Stimulated activated CD4-positive, alpha-beta T cell treated with anti-CD3 and anti-CD28 coated beads, Interleukin-4, amount 100 ng/mL, for 4 hours (primary cell): ENCODE measurements at places on chromosomes 7 and 10.

DNA sequence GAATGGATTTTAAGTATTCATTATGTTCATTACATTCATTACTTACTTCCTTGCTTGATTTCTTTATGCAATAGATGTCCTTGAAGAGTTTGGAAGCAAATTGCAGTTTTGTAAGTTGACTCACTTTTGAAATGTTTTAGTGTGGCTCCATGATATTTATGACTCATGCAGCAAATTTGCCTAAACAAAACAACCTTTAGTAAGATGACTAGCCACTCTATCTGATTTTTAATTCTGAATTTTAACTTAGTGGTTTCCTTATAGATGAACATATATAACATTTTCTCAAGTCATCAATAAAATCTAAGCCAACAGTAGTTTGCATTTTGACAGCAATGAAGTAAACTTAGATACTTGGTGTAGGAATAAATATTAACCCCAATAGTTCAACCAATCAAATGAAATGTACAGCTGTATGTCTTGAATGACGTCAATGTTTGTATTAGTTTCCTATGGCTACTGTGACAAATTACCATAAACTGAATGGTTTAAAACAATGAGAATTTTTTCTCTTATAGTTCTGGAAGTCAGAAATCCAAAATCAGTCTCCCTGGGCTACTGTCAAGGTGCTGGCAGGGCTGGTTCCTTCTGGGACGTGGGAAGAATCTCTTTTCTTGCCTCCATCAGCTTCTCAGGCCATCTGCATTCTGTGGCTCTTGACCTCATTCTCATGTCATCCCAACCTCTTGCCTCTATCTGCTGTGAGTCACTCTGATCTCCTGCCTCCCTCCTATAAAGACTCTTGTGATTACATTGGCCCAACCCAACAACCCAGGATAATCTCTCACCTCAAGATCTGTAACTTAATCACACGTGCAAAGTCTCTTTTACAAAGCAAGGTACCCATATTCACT, 73.4 kb downstream of the AHR start:
- no peak for DNase-seq

- no peak for DNase-seq
These were observed 39.5 kb upstream of the GJD4 start for GRCh38 chr10:35565602-35566081.

- no peak for DNase-seq
These were observed 36.2 kb upstream of the NCAPG2 start for GRCh38 chr7:158740657-158741293.

DNA sequence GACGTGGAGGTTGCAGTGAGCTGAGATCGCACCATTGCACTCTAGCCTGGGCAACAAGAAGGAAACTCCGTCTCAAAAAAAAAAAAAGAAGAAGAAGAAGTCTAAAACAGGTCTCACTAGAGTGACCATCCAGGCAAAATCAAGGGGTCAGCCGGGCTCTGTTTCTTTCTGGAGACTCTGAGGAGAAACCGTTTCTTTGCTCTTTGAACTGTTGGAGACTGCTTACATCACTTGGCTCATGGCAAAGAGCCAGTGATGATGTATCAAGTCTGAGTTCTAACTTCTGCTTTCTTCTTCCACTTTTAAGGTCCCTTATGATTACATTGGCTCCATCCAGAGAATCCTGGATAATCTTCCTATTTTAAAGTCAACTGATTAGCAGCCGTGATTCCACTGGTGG, 306.8 kb downstream of the WDR11 start:
- DNase-seq: no peak

GRCh38 chr10:35449944-35450343, 113.6 kb downstream of the CCNY start:
- DNase-seq: no peak

- DNase-seq: no peak
These were observed 48.6 kb upstream of the ITPRID1 start for GRCh38 chr7:31465285-31465684.

- no peak for DNase-seq
These were observed 60.4 kb upstream of the DUSP5 start for GRCh38 chr10:110437351-110437605.

DNA sequence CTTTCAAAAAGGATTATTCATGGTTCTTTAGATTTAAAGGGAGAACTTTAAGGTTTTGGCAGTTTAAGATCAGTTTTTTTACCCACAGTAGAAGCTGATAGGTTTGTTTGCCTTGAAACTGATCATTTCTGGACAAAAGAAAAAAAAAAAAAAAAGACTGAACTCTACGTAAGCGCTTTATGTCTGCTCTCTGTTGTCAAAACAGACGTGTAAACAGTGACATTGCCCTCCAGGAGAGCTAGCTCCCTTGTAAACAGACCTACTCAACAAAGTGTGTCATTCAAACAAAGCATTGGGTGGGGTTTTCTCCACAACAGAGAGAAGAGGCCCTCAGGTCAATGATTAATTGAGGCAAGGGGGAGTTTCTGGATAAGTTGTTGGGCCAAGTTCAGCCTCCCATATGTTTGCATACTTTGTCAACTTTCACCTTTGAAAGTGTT, 568.1 kb upstream of the LRRN3 start:
- DNase-seq: no peak

DNA sequence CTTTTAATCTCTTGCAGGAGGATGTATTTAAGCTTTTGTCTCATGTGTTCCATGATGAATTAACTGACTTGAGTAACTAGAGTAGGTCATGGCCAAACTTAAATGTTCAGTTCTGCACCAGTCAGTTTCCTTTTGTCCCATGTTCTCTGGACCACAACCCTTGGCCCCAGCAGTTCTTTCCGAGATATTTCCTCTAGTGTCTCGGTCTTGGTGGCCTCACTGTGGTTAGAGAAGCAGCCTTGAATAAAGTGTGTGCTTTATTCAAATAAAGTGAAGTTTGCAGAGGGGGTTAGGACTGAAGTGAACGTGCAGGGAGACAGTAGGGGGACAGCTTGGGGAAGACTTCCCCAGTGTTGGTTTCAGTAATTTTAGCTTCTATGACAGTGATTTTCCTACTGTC, 9.3 kb downstream of the ZNF212 start:
- DNase-seq: no peak

DNA sequence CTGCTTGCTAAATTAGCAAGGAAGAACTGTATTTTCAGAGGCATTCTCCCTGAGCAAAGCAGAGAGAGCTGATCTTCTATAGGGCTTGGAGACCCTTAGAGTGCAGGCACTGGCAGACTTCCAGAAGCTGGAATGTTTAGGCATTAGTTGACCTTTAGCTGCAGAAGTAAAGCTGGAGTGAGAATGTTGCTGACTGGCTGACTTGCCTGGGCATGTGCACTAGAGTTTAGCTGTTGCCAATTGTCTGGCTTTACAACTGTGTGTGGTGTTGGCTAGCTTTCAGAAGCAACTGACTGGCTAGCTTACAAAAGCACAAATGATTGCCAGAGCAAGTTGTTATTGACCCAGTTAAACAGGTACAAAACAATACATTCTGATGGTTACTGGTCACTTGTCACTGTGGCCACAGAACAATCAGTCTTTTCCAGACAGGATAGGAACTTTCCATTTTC, 25.1 kb downstream of the FAM13C start:
- DNase-seq: no peak
